ENCODE measurements at places on chromosomes 6 and 20.

GRCh38 chr6:90106449-90106848 lies 190.2 kb downstream of the BACH2 start:
- DNase-seq = no peak

DNA sequence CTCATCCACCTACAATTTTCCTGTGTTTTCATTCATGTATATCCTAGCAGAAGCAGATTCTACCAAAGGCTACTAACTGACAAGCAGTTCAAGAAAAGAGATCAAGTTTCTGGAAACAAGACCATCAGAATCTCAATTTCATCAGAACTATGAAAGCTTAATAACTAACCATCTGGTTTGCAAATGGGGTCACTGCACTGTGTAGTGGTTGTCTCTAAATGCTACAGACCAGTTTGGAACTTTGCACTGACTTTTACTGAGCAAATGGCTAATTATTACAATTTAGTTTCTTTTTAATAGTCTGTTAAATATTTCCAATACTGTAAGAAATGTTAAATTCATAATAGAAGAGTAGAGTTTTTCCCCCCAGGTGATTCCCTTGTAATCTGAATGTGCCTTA lies 64.5 kb downstream of the REPS1 start:
- no peak for DNase-seq

- no peak for DNase-seq
Observed at GRCh38 chr6:165880686-165881085, 217.6 kb upstream of the PDE10A start.

- DNase-seq = no peak
Observed at GRCh38 chr6:112286500-112287144, 32.3 kb upstream of the LAMA4 start.

GRCh38 chr20:32437391-32438074 lies 79.4 kb downstream of the ASXL1 start:
- no peak for DNase-seq

- no peak for DNase-seq
Observed at GRCh38 chr6:139639507-139639906, 265.1 kb upstream of the CITED2 start.

DNA sequence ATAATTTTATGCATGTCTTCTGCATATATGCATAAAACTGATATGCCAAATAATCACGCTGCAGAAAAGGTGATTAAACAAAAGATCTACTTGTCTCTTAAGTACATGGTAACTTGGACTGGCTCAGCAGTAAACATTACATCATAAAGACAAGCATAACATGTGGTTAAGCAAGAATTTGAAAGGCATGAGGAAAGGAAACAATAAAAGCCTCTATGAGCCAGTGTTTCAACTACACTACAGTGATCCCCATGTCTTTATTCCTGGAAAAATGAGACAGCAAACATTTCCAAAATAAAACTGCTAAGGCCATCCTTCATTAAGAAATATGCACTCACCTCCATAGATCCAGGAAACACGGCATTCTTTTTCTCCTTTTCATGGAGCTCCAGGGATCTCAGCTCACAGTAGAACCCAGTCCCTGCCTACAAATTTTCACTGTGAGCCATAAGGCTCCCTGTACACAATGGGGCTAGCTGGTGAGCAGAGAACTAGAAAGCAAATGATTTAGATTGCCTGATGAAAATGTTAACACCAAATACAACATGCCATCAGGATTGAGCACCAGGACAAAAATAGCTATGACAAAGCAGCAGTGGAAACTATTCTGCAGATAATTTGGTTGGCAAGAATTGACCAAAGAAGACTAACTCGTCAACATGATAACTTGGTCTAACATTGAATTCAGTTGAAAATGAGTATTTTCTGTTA lies 156.1 kb downstream of the COL21A1 start:
- DNase-seq = no peak

DNA sequence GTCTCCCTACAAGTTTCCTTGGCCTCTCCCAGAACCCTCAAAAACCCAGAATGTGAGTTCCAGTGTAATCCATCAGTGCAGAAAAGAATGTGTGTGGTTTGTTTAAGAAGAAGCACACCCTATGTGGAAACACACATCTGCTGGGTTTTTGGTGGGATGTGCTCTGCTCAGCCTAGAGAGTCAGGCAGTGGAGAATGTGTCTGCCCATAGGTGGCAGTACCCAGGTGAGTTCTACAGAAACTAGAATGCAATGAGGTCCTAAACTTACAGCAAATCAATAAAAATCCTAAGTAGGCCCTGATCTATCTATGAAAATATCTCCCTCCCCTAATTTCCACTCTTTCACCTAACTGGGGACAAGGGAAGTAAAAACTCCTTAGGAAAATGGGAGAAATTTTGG lies 437.3 kb downstream of the DHX35 start:
- no peak for DNase-seq

GRCh38 chr6:154457881-154458284 lies 52.6 kb downstream of the CNKSR3 start:
- no peak for DNase-seq

DNA sequence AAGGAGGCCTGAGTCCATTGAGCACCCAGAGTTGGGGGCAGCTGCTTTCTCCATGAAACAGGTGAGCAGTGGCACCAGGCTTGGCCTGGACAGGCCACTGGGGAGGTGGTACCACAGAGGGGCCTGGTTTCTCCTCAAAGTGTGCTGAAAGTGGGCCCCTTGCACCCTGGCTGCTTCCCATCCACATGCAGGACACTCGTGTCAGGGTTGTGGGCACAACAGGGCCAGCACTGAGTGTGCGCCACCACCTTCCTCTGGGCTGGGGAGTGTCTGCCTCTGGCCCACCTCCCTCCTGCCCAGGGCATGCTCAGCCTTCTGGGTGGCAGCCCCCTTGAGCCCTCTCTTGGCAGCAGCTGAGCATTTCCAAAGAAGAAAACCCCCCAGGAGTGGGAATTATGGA lies 5.2 kb upstream of the SLC22A1 start:
- no peak for DNase-seq

- DNase-seq = no peak
Observed at GRCh38 chr6:26420688-26421171, 18.7 kb downstream of the BTN3A1 start.

DNA sequence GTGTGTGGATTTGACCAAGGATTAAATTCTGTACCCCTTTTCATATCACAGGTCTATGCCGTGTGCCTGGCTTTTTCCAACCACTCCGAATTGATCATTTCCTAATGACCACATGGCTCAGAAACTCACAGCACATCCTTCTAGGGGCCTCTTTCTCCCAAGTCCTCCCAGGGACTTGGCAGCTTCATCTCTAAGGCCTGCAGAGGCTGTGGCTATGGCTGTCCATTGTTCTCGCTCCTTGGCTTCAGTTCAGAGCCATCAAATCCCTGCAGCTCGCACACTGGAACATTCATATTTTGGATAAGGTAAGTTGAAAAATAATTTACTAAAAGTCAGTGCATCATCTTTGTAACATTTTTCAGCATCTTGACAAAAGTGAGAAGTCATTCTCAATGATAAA lies 497.2 kb upstream of the CDH4 start:
- DNase-seq = no peak

GRCh38 chr6:22605736-22606135 lies 36.4 kb downstream of the HDGFL1 start:
- DNase-seq = no peak

DNA sequence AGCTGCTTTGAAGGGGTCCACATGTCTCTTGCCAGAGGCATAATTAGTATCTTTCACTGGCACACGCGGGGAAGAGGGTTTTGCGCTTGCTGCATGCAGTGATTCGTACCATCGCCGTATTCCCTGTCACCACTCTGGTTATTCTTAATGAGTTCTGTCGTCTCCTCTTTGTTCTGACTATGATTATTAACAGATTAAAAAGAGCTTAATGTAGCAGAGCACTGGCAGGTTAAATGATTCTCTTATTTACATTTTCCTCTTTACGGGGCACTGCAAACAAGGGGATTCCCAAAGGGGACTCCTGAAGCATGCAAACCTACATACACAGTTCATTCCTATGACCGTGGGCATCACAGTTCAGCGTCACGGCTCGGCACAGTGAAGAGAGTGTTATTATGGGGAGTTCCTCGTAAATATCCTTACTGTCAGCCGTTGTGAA lies 204.8 kb downstream of the DTNBP1 start:
- no peak for DNase-seq

GRCh38 chr6:77815531-77815930 lies 162.7 kb downstream of the MEI4 start:
- DNase-seq = no peak

- no peak for DNase-seq
Observed at GRCh38 chr6:32589596-32590449, at the start of gene HLA-DRB1. HLA-DRB1 (minus strand) TSS chr6:32589848; CDS start chr6:32589742, 106 bp downstream.

- DNase-seq = no peak
Observed at GRCh38 chr6:4641461-4641860, 134.7 kb upstream of the CDYL start.

GRCh38 chr20:64211874-64212658 lies 43.5 kb upstream of the PCMTD2 start:
- DNase-seq = no peak

DNA sequence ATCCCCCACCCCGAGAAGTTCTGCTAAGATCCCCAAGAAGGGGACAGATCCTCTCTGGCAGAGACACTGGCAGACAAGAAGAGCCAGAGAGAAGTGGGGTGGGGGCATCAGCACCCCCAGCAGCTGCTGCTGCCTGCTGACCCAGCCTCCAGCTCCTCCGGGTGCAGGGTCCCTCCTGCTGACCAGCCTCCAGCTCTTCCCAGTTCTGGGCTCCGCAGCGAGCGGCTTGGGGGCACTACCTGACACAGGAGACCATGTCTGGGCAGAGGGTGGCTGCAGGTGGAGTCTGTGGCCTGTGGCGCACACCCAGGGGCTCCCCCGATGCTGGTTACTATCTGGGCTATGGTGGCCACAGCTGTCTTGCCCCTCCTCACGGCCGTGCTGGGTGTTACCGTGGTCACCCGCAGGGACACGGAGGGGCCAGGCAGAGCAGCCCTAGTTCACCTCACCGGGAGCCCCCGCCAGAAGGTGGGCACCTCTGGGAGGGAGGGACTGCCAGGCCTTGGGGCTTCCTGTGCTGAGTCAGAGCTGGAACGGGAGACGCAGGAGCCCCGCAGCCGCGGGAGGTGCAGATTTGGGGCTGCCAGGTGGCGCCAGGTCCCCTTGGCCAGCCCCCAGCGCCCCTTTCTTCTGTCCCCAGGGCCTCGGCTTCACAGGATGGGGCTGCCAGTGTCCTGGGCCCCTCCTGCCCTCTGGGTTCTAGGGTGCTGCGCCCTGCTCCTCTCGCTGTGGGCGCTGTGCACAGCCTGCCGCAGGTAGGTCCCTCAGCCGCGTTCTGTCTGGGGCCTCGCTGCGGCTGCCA lies 630 bp downstream of the LIME1 start:
- no peak for DNase-seq

DNA sequence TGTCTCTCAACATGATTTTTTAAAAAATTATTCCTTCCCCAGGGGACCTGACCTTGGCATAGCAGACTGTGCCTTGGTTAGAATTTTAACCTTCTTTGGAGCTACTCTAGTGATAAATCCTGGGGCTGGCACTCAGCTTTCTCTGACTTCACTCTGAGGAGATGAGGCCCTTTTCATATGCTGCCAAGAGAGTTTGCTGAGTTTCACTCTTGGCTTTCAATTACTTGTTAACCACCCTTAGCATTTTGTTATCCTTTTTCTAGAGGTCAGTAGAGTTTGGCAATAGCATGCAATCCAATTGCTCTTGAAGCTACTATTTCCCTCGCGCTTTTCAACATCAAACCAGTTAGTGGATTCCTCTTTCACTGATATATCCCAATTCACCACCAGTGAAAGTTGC lies 920.3 kb downstream of the EYS start:
- DNase-seq = no peak

DNA sequence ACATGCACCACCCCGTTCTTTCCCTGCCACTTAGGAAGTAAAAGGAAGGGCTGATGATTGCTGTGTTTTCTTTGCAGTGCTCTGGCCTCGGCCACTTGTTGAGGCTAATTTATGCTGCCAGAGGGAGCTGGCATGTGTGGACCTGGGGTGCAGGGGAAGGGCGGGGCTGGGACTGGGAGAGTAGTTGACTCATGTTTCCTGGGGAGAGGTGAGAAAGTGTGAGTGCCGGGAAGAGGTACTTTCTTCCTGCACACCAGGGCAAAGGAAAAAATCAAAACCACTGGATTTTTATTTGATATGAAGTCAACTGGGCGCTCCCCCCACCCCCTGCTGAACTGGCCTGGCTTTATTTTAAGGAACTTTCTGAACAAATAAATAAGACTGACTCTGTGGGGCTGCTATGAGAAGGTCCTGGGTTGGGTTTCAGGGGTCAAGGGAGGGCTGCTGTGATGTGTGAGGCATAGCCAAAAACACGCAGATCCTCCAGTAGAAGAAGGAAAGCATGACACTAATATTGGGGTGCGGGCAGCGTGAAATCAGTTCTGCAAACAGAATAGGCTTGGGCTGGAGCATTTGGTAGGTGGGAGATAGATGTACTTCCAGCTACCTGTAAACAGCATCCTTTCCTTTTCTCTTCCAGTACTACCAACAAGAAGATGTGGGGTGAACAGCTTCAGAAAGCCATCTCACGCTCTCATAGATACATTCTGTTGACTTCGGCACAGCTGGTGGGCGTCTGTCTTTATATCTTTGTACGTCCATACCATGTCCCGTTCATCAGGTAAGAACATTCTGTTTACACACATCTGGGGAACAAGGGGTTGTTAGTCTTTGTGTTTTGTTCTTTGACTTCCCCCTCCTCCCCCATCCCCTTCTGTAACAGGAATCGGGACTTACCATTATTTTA lies 87.5 kb downstream of the SYNJ2 start:
- DNase-seq = no peak

- DNase-seq = no peak
Observed at GRCh38 chr6:24126586-24127192, 674 bp downstream of the NRSN1 start.

DNA sequence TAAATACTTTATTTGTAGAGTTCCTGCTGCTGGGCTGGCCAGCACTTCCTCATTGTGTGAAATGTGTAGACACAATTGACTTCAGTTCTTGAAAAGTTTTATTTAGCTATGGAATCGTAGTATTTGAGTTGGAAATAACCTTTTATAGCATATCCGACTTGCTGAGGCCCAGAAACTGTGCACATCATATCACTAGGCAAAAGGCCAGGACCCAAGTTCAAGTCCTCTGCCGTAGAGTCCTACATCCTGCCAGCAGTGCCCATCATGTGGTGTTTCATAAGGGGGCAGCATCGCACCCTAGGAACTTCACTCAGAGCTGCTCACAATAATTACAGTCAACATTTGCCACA lies 207.7 kb upstream of the SNX9 start:
- no peak for DNase-seq

- no peak for DNase-seq
Observed at GRCh38 chr20:11204926-11205768, 531.3 kb upstream of the JAG1 start.

DNA sequence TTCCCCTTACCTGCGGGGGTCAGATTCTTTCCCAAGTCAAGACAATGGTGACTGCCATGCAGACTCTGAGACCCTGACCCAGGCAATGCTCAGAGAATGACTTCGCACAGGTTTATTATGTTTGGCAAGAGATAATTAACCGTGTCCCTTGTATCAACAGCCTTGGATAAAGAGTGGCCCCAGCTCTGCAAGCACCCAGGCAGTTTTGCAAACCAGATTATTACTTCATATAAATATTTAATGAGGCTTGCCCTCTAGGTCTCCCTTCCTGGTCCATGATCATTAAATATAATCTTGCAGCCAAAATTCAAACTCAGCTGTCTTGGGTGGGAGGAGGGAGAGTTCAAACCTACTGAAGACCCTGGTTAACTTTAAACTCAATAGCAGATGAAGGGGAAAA lies 156.5 kb downstream of the ANKRD60 start:
- DNase-seq = no peak

- no peak for DNase-seq
Observed at GRCh38 chr6:156310701-156311100, 466.5 kb upstream of the ARID1B start.

Measured in stimulated activated CD4-positive, alpha-beta T cell treated with anti-CD3 and anti-CD28 coated beads, TNF-alpha, amount 100 ng/mL, for 4 hours (primary cell).